ENCODE measurements at places on chromosomes 4 and X.

DNA sequence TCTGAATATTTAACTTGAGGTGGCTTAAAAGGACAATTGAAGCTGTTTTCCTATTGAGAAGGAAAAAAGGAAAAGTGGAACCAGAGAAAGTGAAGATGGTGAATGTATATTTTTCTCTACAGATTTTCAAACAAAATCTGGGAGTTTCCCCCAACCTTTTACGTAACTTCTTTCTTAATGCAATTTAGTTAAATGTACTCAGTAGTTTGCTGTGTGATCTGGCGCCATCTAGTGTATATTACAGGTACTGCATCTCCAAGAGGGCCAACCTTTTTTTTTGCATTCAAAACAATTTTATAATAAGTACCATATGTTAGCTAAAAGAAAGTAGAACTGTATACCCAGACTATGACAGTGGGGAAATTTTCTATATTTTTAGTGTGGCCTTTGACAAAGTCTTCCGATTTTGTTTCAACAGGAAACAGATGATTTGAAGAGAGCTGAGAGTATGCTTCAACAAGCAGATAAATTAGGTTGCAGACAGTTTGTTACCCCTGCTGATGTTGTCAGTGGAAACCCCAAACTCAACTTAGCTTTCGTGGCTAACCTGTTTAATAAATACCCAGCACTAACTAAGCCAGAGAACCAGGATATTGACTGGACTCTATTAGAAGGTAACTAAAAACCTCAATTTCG is 82.0 kb downstream of the PLS3 start:
- DNase-seq: peak; percentile 37

DNA sequence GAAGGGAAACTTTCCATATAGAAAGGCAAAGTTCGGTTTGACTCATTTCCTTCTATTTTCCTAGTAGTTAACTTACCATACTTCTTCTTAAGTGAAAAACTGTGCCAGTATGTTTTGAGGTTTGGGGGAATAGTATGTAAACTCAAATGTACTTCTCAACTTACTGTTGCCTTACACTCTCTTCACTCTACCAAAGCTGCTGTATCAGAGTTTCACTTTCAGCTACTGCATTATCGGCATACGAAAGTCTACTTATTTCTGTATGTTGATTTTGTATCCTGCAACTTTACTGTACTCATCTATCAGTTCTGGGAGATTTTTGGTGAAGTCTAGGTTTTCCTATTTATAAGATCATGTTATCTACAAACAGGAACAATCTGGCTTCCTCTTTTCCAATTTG is 932.7 kb downstream of the FAT4 start:
- DNase-seq: no peak

DNA sequence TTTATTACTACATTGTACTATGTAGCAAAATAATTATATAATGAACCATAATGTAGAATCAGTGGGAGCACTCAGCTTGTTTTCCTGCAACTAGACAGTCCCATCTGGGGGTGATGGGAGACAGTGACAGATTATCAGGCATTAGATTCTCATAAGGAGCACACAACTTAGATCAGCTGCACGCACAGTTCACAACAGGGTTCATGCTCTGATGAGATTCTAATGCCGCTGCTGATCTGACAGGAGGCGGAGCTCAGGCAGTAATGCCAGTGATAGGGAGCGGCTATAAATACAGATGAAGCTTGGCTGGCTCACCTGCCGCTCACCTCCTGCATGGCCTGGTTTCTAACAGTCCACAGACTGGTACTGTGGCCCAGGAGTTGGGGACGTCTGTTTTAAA is 199.2 kb downstream of the MAB21L2 start:
- no peak for DNase-seq

GRCh38 chrX:111322231-111322855 is 52.1 kb upstream of the CAPN6 start:
- no peak for DNase-seq

DNA sequence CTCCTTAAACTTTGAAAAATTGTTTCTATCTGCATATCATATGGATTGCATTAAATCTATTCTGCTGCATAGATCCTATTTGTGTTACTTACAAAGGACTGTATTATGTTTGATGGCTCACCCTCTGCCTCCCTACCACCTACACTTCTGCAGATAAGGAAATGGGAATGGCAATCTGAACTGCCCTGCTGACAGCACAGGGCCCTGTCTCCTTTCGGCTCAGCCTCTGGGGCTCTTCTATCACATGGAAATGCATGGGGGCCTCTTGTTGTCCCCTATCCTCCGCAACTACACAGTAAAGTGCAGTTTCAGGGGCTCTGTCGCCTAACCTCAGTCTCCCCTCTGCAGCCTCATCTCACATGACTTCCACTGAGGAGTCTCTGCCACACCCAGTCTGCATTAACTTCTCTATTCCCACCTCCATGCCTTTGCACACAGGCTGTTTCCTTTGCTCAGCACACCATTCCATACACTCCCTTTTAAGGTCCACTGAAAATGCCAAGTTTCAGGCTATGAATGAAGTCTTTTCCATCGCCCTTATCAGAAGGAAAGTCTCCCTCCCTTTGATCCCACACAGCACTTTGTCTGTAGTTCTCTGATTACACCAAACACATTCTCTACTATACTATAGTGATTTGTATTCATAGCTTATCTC is 12.5 kb downstream of the RELL1 start:
- DNase-seq: no peak

- no peak for DNase-seq
These were observed 56.6 kb downstream of the ZNF827 start for GRCh38 chr4:145881989-145882388.

DNA sequence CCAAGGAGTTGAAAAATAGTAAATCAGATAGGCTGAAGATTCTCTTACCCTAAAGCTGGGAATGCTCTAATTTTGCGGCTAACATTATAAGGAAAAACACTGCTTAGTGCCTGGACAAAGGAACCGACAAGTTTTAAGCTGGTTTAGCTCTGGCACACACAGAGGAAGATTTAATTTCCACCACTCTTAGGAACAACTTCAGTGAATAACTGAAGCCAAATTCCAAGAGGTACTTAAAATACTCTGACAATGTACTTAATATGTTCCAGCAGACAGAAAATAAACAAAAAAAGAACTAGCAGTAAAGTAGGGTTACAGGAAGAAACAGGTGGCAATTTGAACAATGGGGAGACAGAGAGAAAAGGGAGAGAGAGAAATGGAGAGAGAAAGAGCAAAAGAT is 340.8 kb upstream of the NDST4 start:
- no peak for DNase-seq

- no peak for DNase-seq
These were observed 25.7 kb downstream of the SGMS2 start for GRCh38 chr4:107850438-107850837.

- DNase-seq: peak; percentile 14
These were observed 4.8 kb upstream of the CXCL13 start for GRCh38 chr4:77600521-77601451.

DNA sequence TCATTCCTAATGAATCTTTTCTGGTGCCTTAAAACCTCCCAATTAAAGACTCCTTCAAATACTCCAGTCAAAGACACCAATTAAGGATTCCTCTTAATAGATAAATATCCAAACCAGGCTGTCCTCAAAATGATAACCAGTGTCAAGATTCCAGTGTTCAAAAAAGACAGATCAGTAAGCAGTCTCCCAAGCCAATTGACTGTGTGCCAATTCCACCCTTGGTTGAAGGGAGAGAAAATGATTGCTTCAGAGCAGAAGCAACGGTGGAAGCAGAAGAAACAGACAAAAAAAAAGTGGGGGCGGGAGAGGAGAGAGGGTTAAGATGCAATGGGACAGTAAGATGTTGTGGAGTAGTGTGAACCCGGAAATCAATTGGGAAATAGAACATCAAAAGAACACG is 216.0 kb upstream of the FTHL17 start:
- no peak for DNase-seq

GRCh38 chr4:126976850-126977632 is 655.7 kb upstream of the INTU start:
- DNase-seq: no peak

GRCh38 chrX:54496517-54496852 is 451 bp upstream of the FGD1 start:
- no peak for DNase-seq

DNA sequence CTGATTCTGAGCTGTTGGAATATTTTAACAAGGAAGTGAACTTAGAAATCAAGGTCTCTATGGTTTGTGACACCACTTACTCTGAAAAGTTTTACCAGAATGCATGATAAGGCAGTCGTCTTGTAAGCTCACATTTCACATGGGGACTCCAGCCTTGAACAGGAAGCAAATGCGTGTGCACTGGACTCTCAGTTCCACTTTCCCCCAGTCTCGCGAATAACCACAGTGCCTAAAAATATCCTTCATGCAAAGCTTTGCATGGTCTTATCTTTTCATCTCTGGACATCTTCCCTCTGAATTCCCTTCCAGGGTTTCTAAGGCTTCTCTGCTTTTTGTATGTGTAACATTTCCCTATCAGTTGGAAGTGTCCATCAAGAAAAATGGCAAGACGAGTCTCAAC is 581.8 kb downstream of the NLGN4X start:
- no peak for DNase-seq

- DNase-seq: no peak
These were observed 5.1 kb downstream of the PPARGC1A start for GRCh38 chr4:23884741-23885140.

DNA sequence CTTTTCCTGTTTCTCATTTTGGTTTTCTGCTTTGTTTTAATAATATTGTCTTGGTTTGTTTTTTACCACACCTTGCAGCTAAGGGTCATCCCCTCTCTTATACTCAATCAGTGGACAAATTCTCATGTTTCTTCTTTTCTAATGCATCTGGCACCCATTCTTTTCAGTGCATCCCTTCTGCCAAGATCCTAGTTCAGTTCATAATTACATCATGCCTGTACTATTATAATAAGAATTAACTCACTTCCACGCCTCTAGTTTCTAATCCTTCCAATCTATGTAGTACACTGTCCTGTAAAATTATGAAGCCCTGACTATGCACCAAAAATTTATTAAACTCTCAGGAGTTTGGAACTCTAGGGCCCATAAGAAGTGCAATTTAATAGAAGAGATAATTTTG is 126.1 kb downstream of the FAT4 start:
- DNase-seq: no peak

Measured in CD4-positive, alpha-beta T cell treated with Interleukin-6 for 4 hours (primary cell).